ENCODE measurements at places on chromosomes 12 and 14. TPM values are rescaled to one million over a fixed set of nuclear protein-coding genes. Genes with fewer than 3 reads are reported as not detected.

The KRT85 gene
- not detected for polyA plus RNA-seq

The ANKRD33 gene
- not detected for polyA plus RNA-seq

The MEG3 gene
- polyA plus RNA-seq: 18.0 TPM

The FAM181A gene
- not detected for polyA plus RNA-seq

The CDH24 gene
- 5.4 TPM for polyA plus RNA-seq

DNA sequence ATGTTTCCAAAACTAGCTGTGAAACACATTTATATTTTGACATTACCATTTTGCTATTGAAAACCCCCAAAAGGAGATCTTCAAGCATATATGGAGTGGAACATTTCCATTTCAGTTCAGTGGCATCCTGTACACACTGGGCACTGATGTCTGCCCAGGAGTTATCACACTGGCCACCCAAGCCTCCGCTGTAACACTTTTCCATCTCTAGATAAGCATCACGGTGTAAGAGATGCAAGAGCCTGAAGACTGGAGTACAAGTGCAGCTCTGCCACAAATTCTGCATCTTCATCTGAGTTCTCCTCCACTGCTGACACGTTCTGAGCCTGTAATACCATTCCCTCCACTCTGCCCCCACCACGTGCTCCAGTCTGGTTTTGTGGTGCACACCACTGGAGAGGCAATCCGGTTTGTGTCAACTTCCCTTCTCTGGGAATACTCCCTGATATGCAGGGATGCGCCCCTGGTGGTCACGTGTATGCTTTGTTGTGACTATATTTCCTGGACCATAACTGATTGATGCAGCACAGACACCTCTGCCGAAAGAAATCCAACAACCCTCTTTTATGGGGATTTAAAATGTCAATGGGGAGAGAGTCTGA, 12.7 kb downstream of the SPTLC2 start:
- DNase-seq: no peak
- H3K27me3 ChIP-seq: no peaks in the 10 kb centered on the region
- no peaks in the 10 kb centered on the region for H3K36me3 ChIP-seq
- no peak overlapping the region for H3K4me3 ChIP-seq
- H3K4me1 ChIP-seq: no peaks in the 10 kb centered on the region

- H3K27ac ChIP-seq: peak overlapping the region; percentile 81
- H3K27me3 ChIP-seq: no peaks in the 10 kb centered on the region
Measured at GRCh38 chr12:123061441-123062205, 81.1 kb downstream of the ARL6IP4 start.

DNA sequence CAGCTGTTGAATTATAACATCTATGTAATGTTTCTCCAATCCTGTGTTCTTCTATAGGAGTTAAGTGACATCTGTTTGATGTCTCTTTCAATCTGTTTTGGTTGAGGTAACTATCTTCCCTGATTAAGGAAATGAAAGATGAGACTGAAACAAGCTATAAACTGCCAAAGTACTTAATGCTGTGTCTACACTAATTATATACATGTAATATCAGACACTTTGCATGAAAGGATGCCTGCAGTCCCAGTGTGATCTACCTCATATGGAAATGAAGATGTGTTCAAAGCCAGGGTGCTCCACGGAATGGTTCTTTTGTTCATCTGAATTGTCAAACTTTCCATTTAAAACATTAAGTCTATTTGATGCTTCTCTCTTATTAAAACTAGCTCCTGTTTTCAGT, 958.3 kb downstream of the GALC start:
- no peaks in the 10 kb centered on the region for H3K27me3 ChIP-seq
- no peaks in the 10 kb centered on the region for H3K36me3 ChIP-seq
- H3K27ac ChIP-seq: no peak overlapping the region
- no peak overlapping the region for H3K4me3 ChIP-seq
- no peak for DNase-seq
- H3K4me1 ChIP-seq: no peaks in the 10 kb centered on the region

DNA sequence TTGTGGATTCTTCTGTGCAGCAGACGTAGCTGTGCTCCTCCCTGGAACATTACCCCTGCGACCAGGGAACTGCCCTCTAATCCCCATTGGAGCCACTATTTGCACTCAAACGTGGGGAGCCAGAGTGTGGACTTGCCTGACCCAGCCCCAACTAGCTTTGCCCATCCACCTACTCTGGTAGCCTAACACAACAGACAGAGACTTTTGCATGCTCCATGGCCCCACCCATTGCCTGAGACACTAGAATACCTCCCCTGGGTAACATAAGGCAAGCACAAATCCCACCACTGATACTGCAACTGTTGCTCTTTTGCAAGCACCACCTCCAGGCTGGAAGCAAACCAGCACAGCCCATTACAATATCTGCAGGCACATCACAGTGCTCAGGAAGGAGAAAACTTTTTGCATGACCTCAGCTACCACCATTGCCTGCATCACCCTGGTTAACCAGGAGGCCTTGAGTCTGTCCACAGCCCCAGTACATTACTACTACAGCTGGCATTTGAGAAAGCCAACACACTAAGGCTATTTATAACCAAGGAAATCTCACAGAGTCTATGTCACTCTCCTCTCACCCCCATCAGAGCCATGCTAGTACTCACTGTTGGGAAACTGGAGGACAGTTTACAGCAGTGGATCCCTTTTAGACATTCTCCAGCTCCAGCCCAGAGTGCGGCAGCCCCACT, 15.0 kb downstream of the CEP128 start:
- no peak for DNase-seq
- H3K4me1 ChIP-seq: no peaks in the 10 kb centered on the region
- H3K4me3 ChIP-seq: no peak overlapping the region
- no peaks in the 10 kb centered on the region for H3K36me3 ChIP-seq
- H3K27ac ChIP-seq: no peak overlapping the region
- no peaks in the 10 kb centered on the region for H3K27me3 ChIP-seq

DNA sequence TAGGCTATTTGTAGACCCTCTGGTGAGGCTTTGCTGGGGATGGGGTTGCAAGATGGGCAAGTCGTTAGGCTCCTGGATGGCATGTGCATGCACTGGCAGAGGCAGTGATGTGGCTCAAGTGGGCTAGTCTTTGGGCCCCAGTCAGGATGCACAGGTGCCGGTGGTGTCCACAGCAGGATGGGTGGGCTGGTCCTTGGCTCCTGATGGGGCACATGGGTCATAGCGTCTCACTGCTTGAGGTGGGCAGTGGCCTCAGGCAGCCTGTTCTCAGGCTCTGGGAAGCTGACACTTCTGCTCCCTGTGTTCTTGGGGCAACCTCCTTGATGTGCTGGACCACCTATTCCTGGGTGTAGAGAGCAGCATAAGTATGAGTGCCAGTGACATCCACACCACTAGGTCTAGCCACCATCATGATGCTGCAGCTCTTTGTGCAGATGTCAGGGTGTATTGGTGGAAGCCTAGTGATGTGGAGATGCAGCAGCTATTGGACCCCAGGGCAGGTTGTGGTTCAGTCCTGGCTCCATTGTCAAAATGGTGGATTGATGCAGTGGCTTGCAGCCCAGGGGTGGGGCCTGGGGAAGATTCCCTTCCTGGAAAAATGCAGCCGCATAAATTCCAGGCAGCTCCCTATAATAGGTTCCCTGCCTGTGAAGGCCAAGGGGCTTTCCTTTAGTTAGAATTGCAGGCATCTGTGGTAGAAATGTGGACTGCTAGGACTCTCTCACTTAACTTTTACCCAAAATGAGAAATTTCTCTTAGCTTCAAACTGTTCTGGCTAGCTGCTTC, 742.5 kb upstream of the MDGA2 start:
- H3K27me3 ChIP-seq: no peaks in the 10 kb centered on the region
- H3K4me3 ChIP-seq: no peak overlapping the region
- no peaks in the 10 kb centered on the region for H3K36me3 ChIP-seq
- DNase-seq: no peak
- H3K27ac ChIP-seq: no peak overlapping the region
